Bronchial epithelial cell (primary cell): ENCODE measurements at places on chromosomes 12 and 14.

GRCh38 chr14:34275078-34275477 lies 187.0 kb downstream of the SPTSSA start:
- DNase-seq: no peak

- peak; percentile 52 for DNase-seq
These were observed 189.0 kb downstream of the FOXA1 start for GRCh38 chr14:37406095-37406494.

- DNase-seq: peak; percentile 69
These were observed 376.3 kb upstream of the RGS6 start for GRCh38 chr14:71555654-71556559.

- DNase-seq: no peak
These were observed 50.9 kb upstream of the PPFIA2 start for GRCh38 chr12:81809829-81810595.

DNA sequence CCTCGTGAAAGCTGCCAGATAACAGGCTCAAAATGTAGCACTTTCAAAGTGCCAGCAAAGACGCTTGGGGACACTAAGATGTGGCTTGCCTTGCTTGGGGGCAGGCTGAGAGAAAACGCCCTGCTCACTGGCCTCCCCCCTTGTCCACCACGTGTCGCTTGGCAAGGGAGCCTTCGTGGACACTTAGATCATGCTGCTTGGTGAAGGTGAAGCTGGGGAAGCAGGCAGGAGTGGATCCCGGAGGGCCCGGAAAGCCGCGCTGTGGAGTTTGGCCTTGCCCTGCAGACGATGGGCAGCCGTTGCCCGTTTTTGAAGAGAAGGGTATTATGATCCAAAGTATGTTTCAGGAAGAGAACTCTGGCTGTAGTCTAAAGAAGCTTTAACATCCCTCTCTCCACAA lies 53.4 kb upstream of the BDKRB2 start:
- DNase-seq: no peak

- DNase-seq: peak; percentile 20
These were observed 1.0 kb upstream of the ANO6 start for GRCh38 chr12:45214749-45215418.

DNA sequence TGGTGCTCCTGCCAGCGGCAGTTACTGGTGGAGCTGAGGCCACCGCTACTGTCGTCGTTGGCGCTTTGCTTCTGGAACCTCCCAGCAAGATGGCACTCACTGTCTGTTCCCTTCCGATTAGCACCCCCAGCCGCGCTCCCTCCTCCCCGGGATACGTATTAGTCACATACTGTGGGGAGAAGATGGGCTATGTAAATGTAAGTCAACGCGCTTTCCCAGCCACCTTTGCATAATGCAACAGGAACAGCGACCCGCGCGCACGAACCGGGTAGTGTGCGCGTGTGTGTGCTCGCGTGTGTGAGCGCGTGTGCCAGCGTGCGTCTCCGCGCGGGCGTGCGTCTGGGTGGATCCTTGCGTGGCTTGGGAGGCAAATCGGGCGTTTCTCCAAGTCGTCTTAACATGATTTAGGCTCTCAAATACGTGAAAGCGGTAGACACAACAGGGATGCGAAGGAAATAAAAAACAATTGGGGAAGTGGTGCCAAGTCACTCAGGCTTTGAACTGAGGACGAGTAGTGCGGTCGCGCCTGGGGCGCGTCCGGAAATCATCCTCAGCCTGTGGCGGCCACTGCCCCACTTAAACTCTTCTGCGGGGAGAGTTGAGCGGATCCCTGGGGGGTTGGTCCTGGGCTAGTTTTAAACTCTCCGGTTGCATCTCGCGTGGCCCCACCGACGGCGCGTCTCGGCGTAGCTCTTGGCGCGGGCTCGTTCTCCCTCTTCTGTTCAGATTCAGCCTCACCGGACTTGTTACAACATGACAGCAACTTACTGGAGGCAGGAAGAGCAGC lies 1.8 kb downstream of the FLRT2 start:
- peak; percentile 74 for DNase-seq

GRCh38 chr14:43877351-43877960 lies 629.6 kb downstream of the FSCB start:
- DNase-seq: no peak

DNA sequence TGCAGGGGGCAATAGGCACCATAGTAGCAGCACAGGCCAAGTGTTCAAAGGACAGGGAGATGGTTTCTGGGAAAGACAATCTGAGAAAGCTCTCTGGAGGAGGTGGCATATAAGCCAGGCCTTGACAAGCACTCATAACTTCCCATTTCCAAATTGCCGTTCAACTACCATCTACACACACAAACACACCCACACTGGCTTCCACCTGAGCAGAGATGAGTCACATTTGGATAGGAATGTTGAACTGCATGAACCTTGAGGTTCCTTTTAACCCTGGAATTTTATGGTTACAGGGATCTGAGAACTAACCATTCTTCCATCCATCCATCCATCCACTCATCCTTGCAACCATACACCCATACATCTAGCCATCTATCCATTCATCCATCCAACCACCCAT lies 86.6 kb downstream of the KSR2 start:
- peak; percentile 31 for DNase-seq

DNA sequence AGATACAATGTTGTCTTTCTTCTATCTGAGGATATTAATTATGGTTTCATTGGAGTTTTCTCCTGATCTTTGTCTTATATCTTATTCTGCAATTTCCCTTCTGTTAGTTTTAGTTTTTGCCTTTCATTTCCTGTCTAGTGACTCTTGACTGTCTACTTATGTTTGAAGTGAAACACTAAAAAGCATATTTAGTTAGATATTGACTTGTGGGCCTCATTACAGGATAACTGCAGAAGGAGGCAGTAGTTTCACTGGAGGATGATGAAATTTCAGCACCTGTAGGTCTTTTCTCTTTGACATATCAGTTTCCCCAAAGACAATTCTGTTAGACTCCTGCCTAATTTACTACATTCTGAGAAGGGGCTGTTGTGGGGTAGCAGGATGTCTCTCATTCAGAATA lies 97.5 kb upstream of the NEDD1 start:
- no peak for DNase-seq

DNA sequence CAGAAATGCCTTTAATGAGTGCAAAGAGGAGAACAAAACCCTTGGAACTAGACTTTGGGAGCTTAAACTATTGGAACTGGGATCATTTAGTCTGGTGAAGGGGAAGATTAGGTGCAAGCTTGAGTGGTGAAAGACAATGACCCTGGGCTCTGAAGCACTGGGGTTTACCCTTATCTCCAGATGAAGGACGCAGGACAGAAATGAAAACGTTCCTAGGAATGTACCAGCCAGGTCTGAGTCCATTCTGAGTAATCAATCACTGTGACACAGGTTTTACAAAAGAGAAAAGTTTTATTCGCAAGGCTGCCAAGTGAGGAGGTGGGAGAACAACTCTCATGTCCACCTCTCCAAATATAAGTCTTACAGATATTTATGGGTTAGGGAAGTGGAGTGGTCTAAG lies 249.1 kb downstream of the LRIG3 start:
- peak; percentile 4 for DNase-seq

GRCh38 chr14:61654026-61654425 lies 41.3 kb upstream of the HIF1A start:
- no peak for DNase-seq

DNA sequence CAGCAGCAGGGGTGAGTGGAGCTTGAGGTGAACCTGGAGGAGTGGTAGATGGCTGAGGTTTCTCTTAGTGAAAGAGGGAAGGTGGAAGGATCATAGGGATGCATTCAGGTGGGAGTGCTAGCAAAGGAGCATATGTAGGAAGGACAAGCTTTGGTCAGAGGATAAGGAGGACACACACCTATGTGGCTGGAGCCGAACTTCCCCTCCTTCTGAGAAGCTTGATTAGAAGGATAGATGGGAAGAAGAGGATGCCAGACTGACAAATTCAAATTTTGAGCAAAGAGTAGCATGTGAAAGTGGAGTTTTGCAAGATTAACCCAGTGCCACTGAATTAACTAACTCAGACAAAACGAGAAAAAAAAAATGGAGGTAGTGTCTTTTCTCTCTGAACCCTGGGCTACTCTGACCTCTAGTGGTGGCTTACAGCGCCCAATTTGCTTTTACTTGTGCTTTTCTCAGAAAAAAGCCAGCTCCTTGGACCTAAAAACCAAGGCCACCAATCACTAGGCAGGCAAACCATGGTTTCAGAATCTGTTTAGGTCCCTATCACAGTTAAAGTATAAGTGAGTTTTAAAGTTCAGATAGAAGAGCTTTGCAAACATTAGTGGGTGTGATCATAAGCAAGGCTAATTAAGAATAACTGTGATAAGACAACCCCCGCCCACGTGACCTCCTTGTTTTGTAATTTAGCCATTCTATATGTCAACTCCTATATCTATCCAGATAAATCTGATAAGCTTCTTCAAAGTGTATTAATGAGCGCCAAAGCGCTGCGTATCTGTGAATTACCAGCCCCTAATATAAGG lies 15.5 kb downstream of the EMP1 start:
- peak; percentile 58 for DNase-seq

- DNase-seq: no peak
These were observed 151.0 kb upstream of the LMO3 start for GRCh38 chr12:16756833-16757555.

DNA sequence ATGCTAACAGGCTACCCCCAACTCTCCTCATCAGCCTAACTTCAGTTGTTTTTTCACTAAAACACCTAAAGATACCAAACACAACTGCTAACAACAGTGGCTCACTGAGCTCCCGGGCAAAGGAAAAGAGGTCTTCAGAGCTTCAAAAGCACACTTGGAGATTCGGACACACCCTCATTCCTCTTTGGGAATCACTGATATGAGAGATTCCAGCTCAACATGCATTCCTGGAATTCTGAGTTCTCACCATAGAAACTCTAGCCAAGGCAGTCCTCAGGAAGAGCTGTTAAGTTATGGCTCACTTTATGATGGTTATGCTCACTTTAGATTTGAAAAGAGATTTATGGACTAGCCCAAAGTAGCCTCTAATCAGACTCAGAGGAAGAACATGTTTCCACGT lies 40.1 kb downstream of the STXBP6 start:
- DNase-seq: no peak

DNA sequence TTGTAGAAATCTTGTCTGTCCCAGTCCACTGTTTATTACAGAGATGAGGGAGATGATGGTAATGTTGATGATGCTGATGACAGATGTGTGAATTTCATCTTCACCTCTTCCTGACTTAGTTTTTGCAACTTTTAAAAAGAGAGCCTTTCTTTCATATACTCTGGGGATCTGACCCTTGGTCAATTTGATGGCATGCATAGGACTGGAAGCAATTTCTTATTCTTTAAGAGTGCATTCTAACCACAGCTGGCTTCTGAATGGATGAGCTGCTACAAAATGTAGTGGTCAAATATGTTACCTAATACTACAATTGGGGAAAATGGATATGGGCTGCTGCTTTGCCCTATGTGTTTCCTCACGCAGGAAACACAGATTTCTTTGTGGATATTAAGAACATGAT lies 80.8 kb downstream of the MYRFL start:
- DNase-seq: no peak

- DNase-seq: no peak
These were observed 199.0 kb downstream of the TSPAN9 start for GRCh38 chr12:3276226-3276625.

DNA sequence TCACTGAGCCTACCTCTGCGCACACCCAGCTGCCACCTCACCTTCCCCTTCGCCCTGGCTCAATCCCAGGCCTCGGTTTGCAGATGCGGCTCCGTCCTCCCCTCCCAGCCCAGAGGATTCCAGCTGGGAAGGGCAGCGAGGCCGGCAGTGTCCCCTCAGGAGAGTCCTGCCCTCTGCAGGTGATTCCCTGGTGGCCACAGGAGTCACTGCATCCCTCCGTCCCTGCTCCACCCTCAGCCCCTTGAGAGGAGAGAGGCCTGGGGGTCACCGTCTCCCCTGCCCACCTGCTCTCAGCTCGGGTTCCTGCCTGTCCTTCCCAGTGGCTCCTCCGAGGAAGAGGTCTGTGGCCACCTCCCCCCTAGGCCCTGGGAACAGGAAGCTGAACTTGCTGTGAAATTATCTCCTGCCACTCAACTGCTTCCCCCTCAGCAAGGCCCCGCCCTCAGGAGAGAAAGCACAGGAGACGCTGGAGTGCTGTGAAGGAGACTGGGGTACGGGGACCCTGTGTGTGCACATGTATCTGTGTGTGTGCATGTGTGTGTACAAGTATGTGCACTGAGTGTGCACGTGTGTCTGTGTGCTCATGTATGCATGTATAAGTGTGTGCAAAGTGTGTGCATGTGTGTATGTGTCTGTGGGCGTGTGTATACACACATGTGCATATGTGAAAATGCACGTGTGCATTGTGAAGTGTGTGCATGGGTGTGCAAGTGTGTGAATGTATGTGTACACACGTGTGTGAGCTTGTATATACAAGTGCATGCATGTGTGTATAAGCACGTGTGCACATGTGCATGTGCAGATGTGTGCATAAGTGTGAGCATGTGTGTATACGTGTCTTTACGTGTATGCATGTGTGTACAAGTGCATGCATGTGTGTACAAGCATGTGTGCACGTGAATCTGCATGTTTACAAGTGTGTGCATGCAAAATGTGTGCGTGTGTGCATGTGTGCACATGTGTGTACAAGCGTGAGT lies 13.2 kb upstream of the GALNT9 start:
- DNase-seq: no peak

DNA sequence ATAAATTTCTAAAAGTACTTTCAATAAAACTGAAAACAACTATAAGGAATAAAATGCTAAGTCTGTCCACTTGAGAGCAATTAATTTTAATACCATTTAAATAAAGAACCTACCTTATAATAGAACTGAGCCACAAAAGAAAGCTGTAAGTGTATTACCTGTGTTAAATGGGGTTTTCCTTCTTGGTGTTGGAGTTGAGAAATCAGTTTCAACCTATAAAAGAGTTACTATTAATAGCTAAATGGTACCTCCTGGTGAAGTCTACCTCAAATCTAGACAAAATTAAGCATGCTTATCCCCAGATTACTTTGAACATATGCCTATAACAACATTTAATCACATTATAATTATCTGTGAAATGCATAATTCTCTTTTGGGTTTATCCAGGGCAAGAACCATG lies 48.8 kb downstream of the MIS18BP1 start:
- DNase-seq: no peak

DNA sequence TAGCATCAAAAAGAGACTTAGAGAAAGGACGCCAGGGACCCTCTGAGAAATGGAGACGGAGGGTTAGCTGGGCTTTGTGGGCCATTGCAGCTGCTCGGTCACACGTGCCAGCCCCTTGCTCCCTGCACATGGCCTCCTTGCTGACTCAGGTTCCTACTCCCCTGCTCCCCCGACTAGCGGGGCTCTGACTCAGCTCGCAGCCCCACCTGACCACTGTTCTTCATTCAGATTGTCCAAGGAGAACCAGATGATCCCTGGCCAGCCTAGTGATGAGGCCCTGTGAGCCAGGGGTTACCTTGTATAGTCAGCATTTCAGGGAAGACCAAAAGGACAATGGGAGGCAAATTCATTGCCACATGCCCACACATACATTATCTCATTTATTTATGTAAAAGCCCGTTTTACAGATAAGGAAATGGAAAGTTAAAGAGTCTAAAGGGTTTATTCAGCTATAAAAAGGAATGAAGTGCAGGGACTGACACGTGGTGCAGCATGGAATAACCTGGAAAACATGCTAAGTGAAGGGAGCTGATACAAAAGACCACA lies 103.4 kb downstream of the LGMN start:
- DNase-seq: no peak
